ENCODE measurements at places on chromosomes 11 and 22.

GRCh38 chr22:36373258-36373579, 14.5 kb downstream of the MYH9 start:
- no peak for DNase-seq

GRCh38 chr11:25587496-25587895, 744.4 kb upstream of the ANO3 start:
- DNase-seq, result no peak

DNA sequence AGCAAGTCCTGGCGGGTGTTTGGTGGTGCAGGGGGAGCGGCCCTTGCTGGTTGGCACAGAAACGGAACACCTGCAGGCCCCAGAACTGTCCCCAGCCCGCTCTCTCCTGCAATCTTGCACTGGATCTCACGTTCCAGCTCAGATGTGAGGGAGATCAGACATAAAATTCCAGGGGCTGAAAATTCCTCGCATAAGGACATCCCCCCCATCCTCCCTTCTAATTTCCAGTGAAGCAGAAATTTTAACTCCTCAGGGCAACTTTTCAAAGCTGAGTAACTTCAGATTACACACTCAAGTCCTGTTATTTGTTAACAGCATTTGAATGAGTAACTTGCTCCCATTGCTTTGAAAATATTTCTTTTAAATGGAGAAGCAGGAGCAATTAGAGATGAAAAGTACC, 40.3 kb upstream of the RASSF10 start:
- no peak for DNase-seq

DNA sequence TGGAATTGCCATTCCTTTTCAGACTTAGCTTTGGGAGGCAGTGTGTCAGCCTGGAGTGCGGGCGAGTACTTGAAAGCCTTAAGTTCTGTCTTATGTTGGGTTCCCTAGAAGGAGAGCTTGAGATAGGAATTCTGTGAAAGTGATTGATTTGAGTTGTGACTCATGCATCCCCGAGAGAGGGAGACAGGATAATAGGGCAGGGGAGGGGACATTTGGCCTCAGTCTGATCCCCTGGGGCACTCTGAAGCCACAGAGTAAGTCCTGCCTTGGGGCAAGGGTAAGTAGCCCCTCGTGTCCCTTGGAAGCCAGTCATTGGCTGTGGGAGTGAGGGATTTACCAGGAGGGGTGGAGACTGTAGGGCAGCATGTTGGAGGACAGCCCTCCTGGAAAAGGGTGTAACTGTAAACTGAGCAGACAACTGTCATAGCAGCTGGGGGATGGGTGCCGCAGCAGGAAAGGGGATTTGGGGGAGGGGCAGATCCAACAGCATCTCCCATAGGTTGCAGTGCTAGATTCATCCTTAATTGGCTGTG, 44.0 kb downstream of the KIAA1671 start:
- DNase-seq, result no peak

- DNase-seq, result peak; percentile 96
Measured at GRCh38 chr11:83023410-83023809, 48.3 kb downstream of the RAB30 start.

DNA sequence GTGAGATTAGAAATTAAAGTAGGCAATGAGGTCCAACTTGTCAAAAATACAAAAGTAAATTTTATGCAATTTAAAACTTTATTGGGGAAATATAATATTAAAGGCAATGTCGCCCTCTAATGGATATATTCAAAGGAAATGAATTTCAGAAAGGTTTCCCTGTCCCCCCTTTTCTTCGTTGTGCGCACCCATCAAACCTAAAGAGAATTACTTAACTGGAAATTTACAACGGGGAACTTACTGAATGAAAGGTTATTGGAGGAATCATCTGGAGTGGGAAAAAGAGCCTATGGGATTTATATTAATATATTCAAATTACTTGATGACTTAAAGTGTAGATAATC, 1.7 kb upstream of the ABTB2 start:
- DNase-seq, result no peak

Measured in Karpas-422 (cell line).